Activated T-helper 9 cell treated with anti-CD3 and anti-CD28 coated beads, Interleukin-2, amount 50 U/mL, for 16 hours (primary cell): ENCODE measurements at places on chromosomes 4 and X.

DNA sequence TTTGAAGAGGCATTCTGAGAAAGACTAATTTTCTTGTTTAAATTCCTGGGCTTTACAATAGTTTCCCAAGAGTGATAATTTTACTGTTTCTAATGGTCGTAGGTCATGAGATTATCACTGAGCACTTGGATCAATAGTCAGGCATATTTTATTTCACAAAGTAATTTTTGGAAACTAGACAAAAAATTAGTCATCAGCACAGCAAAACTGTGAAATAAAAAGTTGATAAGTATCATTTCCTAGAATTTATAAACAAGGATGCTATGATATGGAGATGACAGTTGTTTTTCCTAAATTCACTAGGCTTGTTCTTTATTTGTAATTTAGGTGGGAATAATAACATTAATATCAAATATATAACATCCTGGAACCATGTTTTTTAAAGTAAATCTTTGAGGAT is 33.0 kb downstream of the SULT1B1 start:
- no peak for DNase-seq

GRCh38 chr4:139501927-139502899 is 48.3 kb downstream of the RAB33B start:
- DNase-seq, result no peak

GRCh38 chr4:162475246-162475645 is 311.4 kb upstream of the FSTL5 start:
- DNase-seq, result no peak

GRCh38 chrX:122464341-122464740 is 719.7 kb upstream of the GRIA3 start:
- no peak for DNase-seq

DNA sequence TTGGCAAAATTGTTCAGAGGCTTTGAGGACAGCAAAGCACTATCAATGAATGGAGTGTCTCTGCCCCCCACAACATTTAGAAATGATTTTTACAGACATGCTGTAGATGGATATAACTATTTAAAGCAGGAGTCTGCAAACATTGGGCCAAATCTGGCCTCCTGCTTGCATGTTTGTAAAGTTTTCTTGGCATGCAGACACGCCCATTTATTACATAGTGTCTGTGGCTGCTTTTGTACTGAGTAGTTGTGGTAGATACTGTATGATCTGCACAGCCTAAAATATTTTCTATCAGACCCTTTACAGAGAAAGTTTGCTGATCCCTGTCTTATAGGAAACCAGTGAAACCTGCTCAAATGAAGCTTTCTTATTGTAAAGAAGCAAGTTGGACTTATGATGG is 45.5 kb upstream of the PHEX start:
- DNase-seq, result no peak

GRCh38 chr4:6582889-6583490 is 8.0 kb downstream of the MAN2B2 start:
- no peak for DNase-seq
